ENCODE measurements at places on chromosomes 6 and 20. TPM values are rescaled to one million over a fixed set of nuclear protein-coding genes. Genes with fewer than 3 reads are reported as not detected.

- DNase-seq = no peak
Measured at GRCh38 chr6:14571746-14572145, 454.2 kb downstream of the CD83 start.

GRCh38 chr6:37316071-37316470, 37.7 kb upstream of the RNF8 start:
- DNase-seq = no peak

PDYN gene
- not detected for total RNA-seq

- DNase-seq = no peak
Measured at GRCh38 chr6:29255530-29255929, 46.0 kb upstream of the OR14J1 start.

- peak; percentile 90 for DNase-seq
Measured at GRCh38 chr20:56433880-56434255, 21.8 kb downstream of the CASS4 start.

ZCCHC3 gene
- total RNA-seq = 27.8 TPM

ZKSCAN8 gene
- total RNA-seq = 40.5 TPM

SAPCD1 gene
- 4.4 TPM for total RNA-seq

DNA sequence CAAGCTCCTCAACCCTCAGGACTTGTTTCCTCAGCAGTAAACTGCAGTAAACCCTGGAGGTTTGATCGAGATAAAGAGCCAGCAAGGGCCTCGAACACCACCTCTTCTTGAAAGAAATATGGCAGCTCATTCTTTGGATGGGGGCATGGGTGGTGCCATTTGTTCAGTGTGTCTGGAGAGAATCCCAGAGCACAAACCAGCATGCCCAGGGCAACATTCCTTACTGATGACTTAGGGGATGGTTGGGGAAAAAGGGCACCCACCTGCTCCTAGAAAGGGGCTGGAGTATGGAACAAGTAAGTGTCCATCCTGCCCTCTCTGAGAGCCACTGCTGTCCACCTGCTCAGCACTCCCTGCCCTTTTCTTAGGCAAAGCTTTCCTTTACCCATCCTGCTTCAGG, 31.3 kb upstream of the ZFAND3 start:
- DNase-seq = no peak

HCK gene
- total RNA-seq = 94.3 TPM

GRCh38 chr6:32868257-32868788, 14.3 kb downstream of the PSMB9 start:
- peak; percentile 89 for DNase-seq

- DNase-seq = no peak
Measured at GRCh38 chr6:123042401-123042800, 46.4 kb downstream of the CLVS2 start.

- no peak for DNase-seq
Measured at GRCh38 chr6:166105341-166106075, 62.1 kb downstream of the TBXT start.

DNA sequence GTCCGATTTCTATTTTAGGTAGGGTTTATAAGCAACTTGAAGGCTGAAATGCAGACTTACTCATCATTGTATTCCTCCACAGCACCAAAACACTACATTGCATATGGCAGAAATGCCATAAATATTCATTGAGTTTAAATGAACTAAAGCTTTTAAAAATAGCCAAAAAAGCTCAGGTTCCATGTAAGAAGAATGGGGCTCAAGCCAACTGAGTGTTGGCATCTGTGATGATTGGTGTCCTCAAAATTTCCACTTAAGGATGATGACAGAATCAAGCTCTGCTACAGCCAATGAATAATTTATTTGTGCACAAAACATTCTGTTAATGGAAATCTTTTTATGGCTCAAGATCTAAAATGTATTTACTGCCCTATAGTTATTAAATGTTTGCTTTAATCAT, 115.4 kb downstream of the HIVEP2 start:
- DNase-seq = no peak

HLA-C gene
- total RNA-seq = 1,234 TPM

LY6G6D gene
- total RNA-seq = not detected

DNA sequence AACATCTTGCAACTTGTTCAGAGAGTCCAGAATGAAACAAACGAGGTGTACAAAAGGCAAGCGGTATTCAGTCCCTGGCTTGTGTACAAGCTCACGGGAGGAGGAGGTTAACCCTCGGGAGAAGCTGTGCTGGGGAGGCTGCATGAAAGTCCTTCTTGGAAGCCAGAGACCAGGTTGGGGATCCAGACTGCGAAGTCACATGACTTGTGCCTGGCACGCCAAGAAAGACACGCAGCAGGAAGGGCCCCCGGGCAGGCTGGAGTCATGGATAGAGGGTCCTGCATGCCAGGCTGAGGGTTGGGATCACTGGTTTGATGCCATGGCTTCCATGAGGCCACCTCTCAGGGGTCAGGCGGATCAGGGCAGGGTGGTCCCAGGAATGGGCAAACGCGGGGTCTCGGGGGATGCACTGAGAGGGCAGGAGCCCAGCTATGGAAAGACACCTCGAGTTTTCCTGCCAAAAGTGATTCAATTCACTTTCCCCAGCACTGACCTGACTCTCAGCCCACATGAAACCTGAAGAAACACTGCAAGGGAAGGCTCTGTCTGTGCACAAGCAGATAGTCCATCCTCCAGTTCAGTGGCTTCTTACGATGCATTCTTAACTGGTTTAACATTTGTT, 79.4 kb downstream of the DLL1 start:
- DNase-seq = no peak

DNA sequence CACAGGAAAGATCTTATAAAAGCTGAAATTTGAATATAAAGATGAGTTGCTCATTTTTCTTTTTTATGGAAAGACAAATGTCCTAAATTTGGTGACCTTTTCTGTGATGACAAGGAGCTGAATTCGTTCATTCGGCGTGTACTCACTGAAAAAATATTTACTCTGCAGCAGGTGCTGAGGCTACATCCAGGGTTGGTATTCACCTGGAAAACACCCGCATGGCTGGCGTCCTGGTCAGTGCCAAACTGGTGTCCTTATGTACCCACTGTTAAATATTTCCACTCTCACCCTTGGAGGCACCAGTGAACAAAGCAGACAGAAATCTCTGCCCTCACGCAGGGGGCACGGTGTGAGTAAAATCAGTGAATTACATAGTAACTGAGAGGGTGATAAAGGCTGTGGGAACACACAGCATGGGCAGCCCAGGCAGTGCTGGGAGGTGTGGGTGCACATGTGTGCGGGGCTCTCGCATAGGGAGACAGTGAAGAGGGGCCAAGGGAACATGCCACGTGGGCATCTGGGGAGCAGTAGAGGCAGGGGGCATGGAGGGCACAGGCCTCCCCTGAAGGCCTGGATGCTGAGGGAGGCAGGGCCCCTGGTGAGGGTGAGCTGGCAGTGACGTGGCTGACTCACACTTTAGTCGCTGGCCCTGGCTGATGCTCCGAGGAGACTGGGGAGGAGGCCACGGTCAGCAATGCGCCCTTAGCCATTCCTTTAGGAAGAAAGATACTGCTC, 89.7 kb downstream of the INSM1 start:
- DNase-seq = no peak

- DNase-seq = no peak
Measured at GRCh38 chr20:17872434-17872833, 96.2 kb downstream of the SNX5 start.

PAK5 gene
- 0.28 TPM for total RNA-seq

GRCh38 chr6:32092760-32093497, 16.2 kb downstream of the TNXB start:
- peak; percentile 98 for DNase-seq

GRM1 gene
- total RNA-seq = 0.12 TPM

DNA sequence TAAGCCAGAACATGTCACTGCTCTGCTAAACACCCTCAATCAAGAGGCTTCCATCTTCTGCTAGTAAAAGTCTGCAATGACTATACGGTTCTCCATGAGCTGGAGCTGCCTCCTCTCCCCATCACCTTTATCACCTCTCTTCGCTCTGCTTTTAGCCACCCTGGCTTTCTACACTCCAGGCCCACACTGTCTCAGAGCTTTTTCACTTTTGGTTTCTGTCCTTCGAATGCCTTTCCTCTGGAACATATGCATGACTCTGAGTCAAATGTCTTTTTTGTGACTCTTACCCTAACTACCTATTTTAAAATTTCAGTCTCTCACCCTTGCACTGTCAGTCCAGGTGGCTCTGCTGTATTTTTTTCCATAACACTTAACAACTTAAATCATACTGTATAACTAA, 525.4 kb upstream of the RNF217 start:
- no peak for DNase-seq

HSPA1L gene
- 2.3 TPM for total RNA-seq

- no peak for DNase-seq
Measured at GRCh38 chr6:80720824-80721223, 614.4 kb downstream of the BCKDHB start.

- DNase-seq = peak; percentile 89
Measured at GRCh38 chr6:157314705-157315321, 8.5 kb downstream of the TMEM242 start.

MSH5 gene
- 11.6 TPM for total RNA-seq

BPIFB2 gene
- 3.0 TPM for total RNA-seq

DNA sequence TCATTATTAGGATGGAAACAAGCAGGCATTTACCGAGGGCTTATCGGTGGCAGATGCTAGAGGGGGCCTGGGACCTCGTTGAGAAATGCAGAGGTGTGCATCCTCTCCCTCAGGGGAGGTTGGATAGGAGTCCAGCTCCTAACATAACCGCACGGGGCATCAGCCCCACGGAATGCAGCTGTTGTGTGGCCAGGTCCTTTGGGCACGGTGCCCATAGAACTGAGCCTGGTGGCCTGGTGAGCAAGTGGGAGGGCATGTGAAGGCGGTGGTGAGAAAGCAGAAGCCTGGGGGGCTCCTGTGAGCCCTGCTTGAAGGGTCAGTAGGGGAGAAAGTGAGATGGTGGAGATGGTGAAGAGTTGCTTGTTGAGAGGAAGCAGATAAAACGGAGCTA, 143.7 kb downstream of the CDH26 start:
- no peak for DNase-seq

- no peak for DNase-seq
Measured at GRCh38 chr20:61424628-61425420, 172.8 kb downstream of the CDH4 start.

- no peak for DNase-seq
Measured at GRCh38 chr6:158519300-158519699, 40.6 kb upstream of the TMEM181 start.

DNA sequence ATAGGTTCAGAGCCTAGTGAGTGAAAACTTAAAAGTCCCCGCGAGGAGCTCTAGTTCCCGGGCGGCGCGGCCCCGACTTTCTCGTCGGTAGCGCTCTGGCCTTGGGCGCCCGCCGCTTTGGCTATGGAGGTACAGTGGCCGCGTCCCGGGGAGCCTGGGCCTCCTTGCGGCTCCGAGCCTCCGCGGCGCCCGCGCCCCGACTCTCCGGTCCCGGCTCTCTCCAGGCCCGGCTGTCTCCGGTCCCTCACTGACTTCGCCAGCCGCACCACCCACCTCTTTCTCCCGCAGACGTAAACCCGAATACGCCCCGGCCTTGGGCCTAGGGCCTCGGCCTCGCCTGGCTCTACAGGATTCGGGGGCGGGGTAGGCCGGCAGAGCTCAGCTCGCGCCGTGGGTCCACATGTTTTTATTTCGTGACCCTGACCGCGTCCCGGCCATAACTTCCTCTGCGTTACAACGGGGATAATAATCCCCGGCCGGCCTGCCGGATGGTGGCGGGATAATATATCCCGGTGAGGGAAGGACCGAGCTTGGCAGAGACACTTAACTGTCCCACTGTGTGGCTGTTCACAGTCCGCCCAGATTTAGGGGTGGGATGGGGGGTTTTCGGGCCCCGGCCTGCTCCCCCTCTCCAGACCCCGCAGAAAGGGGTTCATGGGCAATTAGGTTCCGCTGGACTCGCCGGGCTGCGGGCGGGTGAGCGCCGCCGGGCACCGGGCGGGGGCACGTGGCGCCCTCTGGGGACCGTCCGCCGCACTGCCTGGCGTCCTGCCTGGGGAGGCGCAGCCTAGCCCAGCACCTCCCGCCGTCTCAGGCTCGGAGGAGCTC, 10.0 kb upstream of the TBX18 start:
- DNase-seq = peak; percentile 49

DNA sequence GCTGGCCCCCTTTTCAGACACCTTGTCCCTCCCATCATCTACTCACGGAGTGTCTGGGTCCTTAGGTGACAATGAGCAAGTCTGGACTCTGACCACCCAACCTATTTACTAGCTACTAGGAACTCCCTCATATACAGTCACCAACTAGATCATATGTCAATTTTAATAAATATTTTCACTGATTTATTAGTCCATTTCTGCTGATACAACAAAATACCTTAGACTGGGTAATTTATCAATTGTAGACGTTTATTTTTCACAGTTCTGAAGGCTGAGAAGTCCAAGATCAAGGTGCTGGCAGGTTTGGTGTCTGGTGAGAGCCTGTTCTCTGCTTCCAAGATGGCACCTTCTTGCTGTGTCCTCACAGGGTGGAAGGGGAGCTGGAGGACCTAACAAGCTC, 229.7 kb downstream of the PTPRT start:
- DNase-seq = no peak

DNA sequence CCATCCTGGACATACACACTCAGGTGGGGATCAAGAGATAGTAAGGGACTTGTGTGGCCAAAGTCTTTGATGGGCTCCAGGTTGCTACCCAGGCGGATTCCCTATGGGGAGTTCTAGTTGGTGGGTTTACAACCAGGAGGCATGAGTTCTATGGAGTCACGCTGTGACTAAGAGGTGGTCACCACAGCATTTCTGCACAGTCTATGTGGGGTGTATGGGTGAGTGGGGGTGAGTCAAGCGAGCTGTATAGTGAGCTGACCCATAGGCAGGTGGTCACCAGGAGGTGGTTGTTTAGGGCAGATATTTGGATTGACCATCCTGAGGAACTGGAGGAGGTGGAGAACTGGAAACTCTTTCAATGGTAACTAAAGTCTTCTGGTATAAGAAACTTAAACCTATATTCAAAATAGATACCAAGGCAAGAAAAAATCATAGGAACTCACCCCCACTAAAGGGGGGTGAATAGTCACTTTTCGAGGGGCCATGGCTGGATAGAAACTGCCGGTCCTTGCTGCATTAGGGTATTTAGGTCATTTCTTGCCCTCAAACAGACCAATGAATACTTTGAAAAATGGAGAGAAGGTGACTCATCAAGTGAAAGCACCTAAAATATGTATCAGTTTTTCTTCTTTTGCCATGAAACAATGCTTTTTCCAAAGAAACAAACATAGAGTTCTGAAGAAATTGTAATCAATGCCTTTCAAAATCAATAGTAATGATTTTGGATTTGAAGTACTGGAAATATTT, 84.3 kb upstream of the NRN1 start:
- no peak for DNase-seq

REM1 gene
- 7.1 TPM for total RNA-seq

HELZ2 gene
- 47.2 TPM for total RNA-seq

GRCh38 chr20:6942266-6942665, 174.8 kb downstream of the BMP2 start:
- no peak for DNase-seq

- DNase-seq = no peak
Measured at GRCh38 chr6:19037607-19038006, 650.5 kb downstream of the RNF144B start.

CTCFL gene
- total RNA-seq = not detected

GRCh38 chr20:36984257-36984638, 32.7 kb upstream of the SAMHD1 start:
- DNase-seq = no peak

GDAP1L1 gene
- not detected for total RNA-seq

All from lung (tissue), 17 donors.